ENCODE measurements at places on chromosomes 2 and 18.

- DNase-seq = peak; percentile 67
Observed at GRCh38 chr2:200065477-200065876, 110.1 kb downstream of the MAIP1 start.

DNA sequence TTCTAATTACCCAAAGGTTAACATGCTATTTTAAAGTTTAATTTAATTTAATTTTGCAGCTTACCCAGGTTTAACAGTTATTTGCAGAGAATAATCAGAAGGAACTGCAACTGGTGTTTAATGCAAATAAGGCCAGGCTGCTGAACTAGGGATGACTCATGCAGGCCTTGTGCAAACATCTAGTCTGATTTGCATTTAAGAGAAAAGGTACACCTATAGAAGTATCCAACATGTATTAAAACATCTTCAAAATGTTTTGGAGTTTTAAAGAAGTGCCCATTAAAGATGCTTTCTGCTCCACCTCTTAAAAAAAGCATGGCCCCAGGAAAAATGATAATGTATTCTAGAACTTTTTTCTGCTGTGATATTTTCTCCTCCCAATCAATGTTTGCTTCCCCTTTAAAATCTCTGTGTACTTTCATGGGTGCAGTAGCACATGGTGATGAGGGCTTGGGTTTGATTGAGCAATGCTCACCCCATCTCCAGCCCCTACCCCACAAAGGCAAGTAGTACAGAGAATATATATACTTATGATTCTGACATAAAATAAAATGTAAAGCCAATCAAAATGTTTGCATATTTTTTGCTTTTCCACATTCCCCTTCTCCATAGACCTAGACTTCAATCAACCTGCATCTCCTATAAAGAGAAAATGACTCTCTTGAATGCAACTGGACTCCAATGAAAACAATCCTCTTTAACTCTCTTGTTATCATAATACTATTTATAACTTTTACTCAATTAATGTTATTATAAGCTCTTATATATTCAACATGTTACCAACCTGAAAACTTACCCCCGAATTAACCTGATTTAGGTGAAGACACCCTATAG lies 54.1 kb downstream of the ATP8B1 start:
- peak; percentile 27 for DNase-seq

- DNase-seq = no peak
Observed at GRCh38 chr2:167581961-167582574, 665.3 kb downstream of the STK39 start.

- no peak for DNase-seq
Observed at GRCh38 chr18:5600378-5601071, 56.7 kb upstream of the EPB41L3 start.

DNA sequence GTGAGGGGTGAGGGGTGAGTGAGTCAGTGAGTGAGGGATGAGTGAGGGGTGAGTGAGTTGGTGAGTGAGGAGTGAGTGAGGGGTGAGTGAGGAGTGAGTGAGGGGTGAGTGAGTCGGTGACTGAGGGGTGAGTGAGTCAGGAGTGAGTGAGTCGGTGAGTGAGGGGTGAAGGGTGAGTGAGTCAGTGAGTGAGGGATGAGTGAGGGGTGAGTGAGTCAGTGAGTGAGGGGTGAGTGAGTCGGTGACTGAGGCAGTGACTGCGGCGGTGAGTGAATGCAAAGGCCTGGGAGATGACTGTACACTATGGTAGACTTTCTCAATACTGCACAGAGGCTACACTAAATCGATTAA lies 16.6 kb downstream of the THAP4 start:
- peak; percentile 12 for DNase-seq

- DNase-seq = no peak
Observed at GRCh38 chr2:180289627-180290026, 282.5 kb upstream of the CWC22 start.

- DNase-seq = no peak
Observed at GRCh38 chr18:49899657-49900330, 86.5 kb upstream of the ACAA2 start.

GRCh38 chr2:130836501-130837174 lies at the start of gene ARHGEF4:
ARHGEF4 (plus strand) TSS chr2:130836914; CDS start chr2:130836954, 40 bp downstream.
- no peak for DNase-seq

GRCh38 chr2:144548532-144549191 lies 28.7 kb upstream of the ZEB2 start:
- DNase-seq = no peak

- no peak for DNase-seq
Observed at GRCh38 chr18:7872569-7872968, 305.5 kb downstream of the PTPRM start.

DNA sequence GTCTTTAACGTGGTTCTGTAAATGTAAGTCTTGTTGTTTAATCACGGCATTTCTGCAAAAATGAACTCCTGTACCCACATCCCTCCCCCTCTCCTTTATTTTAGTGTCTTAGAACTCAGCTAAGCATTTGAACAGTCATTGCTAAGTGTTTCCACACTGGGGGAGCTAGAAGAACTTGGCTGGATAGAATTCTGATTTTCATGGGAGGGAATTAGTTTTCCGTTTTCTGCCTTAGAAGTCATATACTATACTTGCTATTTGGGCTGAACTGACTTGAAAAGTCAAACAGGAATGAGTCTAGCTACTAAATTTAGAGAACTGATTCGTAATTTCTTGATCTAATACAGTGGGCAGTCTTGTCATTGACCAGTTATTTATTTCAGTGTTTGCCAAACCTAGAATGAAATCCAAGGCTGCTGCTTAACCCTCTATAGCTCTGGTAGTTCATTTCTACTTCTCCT lies 61.1 kb downstream of the FMNL2 start:
- DNase-seq = no peak

DNA sequence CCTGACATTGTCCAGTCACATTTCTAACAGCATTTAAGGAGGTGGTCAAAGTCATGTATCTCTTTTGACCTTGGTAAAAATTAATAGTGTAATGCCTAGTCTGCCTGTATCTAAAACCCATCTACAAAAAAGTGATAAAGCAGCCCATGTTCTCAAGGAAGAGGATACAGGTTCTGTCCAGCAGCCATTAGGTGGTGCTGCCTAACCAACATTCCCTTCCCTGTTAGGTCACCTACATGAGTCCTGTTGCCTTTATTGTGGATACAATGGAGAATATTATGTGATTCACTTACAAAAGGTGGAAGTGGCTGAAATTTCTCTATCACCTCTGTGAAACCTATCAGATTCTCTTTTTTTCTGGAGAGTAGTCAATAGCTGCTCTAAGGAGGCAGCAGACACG lies 52.5 kb downstream of the AQP4 start:
- no peak for DNase-seq

DNA sequence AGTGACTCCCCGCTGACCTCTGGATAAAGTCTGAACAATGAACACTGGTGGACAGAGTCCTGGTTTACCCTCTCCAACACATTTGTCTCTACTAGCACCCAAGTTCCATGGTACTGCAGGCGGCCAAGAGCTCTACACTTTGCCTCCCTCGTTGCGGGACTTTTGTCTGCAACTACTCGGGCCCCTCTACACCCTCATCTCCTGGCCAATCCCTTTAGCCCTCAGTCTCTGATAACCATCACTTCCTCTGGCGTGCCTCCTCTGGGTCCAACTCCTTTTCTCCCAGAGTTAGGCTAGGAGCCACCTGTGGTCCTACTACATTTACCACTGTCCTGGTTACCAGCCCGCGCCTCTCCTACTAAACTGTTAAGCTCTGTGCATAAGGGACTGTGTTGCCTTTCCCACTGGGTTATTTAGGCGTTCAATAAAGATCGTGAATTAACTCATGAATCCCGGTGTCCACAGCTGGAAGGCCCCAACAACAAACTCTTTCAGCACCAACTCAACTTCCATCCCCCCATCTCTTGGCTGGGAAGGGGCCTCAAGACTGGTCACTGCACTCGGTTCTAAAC lies 757 bp downstream of the HDHD2 start:
- DNase-seq = no peak

DNA sequence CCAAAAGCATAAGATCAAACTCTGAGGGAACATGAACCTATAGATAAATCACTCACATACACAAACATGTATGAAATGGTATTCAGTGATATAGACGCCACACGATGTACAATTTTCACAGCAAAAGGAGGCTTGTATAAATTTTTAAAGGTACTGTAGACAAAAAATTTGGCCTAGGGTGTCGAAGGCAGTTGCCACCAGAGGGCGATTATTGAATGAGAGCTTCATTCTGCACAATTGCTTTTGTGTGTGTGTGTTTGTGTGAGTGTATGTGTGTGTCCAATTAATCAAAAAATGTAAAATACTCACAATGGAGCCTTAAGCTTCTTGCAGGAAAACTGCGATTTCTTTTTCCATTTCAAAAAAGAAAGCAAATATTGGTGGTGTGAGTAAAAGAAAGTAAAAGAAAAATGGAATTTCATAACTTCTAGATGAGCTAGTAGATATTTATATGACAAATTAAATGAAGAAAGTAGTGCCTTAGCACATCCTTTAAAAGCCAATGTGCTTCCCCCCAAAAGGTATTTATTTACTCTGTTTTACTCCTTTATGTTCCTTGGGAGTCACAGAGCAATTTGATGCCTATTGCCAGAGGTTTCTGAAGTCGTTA lies 800.1 kb downstream of the SATB2 start:
- no peak for DNase-seq

GRCh38 chr2:121705390-121705789 lies 31.3 kb downstream of the NIFK start:
- no peak for DNase-seq

DNA sequence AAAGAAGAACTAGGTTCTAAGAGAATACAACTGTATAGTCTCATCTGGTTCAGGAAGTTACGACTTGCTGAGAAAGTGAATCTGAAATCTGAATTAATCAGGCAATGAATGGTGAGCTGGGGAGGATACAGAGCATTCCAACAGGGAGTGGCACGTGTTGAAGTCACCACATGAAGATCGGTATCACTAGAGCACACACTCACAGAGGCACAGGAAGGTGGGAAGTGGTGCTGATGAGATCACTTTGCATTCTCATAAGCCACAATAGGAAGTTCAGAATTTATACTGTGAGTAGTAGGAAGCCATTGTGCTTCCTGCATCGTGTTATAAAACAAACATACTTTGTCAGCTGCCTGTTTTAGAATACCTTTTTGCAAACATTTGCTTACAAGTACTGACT lies 615.0 kb upstream of the DDX18 start:
- DNase-seq = no peak

GRCh38 chr18:13611142-13611600 lies 115.2 kb downstream of the FAM210A start:
- no peak for DNase-seq

DNA sequence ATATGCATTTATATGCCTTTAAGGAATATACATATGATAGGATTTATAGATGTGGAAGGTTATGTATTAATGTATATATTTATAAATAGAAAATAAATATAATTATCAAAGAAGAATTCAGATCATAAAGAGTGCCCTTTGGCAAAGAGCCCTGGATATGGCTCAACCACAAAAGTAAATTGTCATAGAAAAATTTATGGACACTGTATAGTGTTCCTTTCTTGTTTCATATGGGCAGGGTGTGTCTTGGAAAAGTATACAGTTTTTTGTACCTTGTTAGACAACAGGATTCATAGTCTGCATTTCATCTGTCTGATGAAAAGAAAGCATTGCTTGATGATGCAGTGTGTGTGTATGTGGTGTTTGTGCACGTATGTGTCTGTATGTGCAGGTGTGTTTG lies 2.9 kb downstream of the UGT1A7 start:
- DNase-seq = no peak

DNA sequence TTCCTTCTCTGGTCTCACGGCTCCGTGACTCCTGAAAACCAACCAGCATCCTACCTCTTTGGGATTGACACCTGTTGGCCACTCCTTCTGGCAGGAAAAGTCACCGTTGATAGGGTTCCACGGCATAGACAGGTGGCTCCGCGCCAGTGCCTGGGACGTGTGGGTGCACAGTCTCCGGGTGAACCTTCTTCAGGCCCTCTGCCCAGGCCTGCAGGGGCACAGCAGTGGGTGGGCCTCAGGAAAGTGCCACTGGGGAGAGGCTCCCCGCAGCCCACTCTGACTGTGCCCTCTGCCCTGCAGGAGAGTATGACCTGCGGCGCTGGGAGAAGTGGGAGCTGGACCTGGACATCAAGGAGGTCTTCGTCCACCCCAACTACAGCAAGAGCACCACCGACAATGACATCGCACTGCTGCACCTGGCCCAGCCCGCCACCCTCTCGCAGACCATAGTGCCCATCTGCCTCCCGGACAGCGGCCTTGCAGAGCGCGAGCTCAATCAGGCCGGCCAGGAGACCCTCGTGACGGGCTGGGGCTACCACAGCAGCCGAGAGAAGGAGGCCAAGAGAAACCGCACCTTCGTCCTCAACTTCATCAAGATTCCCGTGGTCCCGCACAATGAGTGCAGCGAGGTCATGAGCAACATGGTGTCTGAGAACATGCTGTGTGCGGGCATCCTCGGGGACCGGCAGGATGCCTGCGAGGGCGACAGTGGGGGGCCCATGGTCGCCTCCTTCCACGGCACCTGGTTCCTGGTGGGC lies 10.0 kb downstream of the PROC start:
- no peak for DNase-seq

DNA sequence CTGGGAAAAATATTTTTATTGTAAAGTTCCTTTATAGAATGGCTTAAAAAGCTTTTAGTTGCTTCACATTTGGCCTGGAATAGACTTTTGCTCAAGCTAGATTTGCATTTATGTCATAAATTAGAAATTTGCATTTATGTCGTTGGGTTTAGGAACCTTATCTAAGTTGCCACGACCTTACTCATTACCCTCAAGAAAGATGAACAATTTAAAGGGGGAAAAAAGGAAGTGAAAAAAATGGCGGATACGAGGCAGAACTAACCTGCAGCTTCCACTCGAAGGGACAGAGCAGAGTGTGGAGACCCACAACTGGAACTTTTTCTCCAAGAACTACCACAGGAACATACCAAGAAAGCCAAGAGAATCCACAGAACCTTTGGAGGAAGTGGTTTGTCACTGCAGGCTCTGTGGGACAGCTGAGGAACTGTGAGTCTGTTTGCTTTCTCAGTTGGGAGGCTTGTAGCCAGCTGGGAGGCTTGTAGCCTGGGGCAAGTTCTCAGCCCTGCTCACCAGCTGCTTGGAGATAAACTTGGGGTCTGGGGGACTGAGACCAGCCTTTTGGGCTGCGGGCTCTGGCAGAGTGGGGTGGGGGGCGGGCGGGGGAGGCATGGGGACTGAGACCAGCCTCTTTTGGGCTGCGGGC lies 349.9 kb upstream of the MEIS1 start:
- no peak for DNase-seq

- no peak for DNase-seq
Observed at GRCh38 chr2:36473230-36473629, 117.7 kb downstream of the CRIM1 start.

DNA sequence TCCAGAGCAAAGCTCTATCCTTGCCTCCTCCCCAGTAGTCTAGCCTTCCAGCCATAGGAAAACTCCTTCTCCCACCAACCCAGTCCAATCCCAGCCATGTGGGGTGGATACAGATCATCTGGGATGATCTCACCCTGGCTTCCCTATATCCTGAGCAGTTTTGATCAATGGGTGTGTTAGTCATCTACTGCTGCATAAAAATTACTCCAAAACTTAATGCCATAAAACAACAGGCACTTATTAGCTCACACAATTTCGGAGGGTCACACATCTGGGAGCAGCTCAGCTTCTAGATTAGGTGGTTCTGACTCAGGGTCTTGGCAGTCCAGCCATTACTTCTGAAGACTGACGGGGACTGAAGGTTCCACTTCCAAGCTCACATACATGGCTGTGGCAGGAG lies 190.4 kb downstream of the SPP2 start:
- DNase-seq = peak; percentile 43

GRCh38 chr2:68418419-68418818 lies 48.7 kb downstream of the FBXO48 start:
- no peak for DNase-seq

GRCh38 chr2:120546048-120546864 lies 189.4 kb upstream of the GLI2 start:
- DNase-seq = peak; percentile 98

- no peak for DNase-seq
Observed at GRCh38 chr2:13115643-13116042, 398.9 kb downstream of the TRIB2 start.
